IPS DF 6.9 (cell line): ENCODE measurements at places on chromosomes 13 and 19.

- DNase-seq = no peak
Observed at GRCh38 chr13:101474419-101474957, 22.0 kb downstream of the ITGBL1 start.

GRCh38 chr13:99709134-99709533 lies 207.9 kb downstream of the TM9SF2 start:
- no peak for DNase-seq

GRCh38 chr13:37752146-37752545 lies 117.4 kb downstream of the TRPC4 start:
- no peak for DNase-seq

- no peak for DNase-seq
Observed at GRCh38 chr13:66849706-66850105, 380.4 kb downstream of the PCDH9 start.

- DNase-seq = no peak
Observed at GRCh38 chr19:15479391-15480345, at the start of gene PGLYRP2. Gene PGLYRP2, minus strand, starts transcription at chr19:15479501. Its CDS starts 130 bp downstream, at chr19:15479371.

- no peak for DNase-seq
Observed at GRCh38 chr13:106291006-106291405, 244.5 kb downstream of the EFNB2 start.

GRCh38 chr13:100280681-100281080 lies 191.8 kb downstream of the PCCA start:
- DNase-seq = no peak

DNA sequence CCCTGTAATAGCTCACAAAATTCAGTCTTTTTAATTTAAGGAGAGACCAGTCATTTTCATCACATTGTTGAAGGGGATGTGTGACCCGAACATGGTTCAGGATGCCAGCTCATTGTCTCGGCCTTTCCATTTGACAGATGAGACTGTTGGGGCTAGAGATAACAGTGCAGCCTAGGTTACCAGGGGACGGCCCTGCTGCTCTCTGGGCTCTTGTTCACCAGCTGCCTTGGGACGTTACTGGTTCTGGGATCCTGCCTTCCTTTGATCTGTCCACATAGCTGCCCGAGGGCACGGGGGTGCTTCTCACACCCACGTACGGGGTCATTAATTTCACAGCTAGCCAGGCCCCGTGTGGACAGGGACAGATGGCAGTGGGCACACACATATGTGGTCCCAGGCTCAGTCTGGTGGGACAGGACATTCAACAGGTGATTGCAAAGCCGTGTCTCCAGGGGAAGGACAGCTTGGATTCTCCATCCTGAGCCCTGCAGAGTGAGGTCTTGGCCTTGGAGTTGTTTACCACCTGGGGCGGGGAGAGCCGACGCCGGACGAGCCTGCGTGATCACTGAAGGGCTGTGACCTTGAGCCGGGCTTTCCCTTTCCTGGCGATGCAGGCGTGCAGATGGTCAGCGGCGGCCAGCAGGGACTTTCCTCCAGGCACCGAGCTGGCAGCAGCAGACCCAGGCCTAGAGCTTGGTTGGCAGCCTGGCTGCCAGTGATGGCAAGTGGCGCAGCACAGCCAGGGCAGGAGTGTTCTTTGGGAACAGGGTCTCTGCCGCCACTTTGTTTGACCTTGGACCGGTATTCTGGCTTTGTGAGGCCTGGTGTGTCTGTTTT lies 26.7 kb upstream of the NPAS1 start:
- no peak for DNase-seq

GRCh38 chr13:35990196-35990595 lies 141.0 kb downstream of the DCLK1 start:
- DNase-seq = no peak

DNA sequence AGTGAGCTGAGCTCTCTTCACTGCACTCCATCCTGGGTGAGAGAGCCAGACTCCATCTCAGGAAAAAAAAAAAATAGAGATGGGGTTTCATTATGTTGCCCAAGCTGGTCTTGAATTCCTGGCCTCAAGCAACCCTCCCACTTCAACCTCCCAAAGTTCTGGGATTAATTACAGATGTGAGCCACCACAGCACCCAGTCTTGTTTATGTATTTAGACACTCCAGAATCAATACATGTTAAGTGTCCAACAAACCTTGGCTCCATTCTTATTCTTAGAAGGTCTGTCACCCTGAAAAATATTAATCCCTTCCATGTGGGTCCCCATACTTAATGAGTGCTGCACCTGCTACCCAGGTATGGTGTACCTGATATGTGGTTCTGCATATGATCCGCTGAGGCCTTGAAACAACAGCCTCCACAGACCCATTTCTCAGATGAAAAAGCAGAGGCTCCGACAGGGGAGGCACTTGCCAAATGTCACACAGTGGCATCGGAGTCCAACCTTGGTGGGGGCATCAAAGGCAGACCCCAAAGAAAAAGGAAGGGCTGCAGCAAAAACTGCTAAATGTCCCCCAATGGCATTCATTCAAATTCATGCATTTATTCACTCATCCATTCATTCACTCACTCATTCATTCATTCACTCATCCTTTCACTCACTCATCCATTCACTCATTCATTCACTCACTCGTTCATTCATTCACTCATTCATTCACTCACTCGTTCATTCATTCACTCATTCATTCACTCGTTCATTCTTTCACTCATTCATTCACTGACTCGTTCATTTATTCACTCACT lies 16.7 kb downstream of the TICAM1 start:
- DNase-seq = no peak

DNA sequence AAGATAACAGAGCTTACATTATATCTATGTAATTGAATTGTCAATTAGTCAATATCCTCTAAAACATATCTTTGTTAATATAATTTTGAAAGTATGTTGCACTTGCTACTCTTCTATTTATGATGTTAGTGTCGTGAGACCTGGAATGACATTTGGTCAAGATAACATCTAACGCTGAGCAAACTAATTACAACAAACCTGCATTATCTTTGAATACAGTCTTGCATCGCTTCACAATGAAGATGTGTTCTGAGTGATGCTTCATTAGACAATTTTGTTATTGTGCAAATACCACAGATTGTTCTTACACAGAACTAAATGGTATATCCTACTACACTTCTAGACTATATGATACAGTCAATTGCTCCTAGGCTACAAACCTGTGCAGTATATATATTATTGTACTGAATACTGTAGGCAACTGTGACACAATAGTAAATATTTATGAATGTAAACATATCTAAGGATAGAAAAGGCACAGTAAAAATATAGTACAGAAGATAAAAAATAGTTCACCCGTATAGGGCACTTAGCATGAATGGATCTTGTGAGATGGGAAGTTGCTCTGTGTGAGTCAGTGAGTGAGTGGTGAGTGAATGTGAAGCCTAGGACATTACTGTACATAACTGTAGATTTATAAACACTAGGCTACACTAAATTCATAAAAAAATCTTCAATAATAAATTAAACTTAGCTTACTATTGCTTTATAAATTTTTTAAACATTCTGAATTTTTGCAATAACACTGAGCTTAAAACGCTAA lies 1773.8 kb downstream of the PCDH9 start:
- DNase-seq = no peak

DNA sequence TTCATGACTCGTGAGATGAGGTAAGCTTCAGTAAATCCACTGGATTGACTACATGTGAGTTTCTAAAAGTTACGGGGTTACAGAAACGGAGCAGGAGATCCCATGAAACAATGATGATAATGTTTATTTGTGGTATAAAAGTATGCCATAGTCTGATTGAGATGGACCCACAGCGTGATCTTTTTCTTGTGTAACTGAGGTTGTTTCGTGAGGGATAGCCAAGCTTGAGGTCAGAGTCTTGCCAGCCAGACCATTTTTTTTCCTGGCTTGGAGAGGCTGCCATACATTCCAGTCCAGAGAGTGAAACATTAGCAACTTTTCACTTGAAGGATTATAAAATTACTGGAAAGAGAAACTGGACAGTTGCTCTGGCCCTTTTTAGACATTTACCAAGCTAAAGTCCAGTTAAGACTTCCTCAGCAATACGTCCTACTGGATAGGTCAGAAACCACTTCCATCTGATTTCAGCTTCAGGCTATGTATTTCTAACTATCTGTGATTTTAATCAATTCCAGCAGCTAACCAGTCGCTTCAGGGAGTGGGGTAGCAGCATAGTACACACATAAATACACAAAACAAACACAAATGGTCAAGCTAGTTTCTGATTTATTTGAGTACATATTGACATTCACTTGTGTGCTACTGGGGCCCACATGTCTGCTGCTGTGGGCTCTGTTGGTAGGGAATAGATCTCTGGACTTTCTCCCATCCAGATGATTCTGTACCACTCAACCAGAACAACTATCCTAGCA lies 194.6 kb downstream of the POSTN start:
- DNase-seq = no peak

DNA sequence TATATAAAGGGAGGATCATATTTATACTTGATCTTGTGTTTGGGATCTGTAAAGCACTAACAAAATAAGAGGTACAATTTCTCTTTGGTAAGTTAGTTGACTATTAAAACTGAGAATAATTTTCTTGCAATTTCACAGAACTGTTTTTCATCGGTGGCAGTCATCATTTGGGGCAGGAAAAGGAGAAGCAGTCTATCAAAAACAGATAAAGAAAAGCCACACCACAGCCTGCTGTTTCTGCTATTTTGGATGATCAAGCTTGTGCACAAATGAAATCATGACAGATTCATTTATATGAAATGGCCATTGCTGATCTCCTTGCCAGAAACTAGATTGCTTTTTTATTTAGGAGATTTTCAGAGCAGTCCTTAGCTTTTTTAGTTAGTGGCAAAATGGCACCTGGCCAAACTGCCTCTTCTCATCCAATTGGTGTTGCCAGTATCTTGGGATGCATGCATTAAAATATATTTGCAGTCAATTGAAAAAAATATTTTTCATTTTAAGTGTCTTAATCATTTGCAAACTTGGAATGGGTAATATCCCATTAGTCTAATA lies 326.0 kb downstream of the HS6ST3 start:
- DNase-seq = no peak

GRCh38 chr19:39412100-39412866 lies at the start of gene PLEKHG2:
Gene PLEKHG2, plus strand, starts transcription at chr19:39412669. Its CDS starts 1,418 bp downstream, at chr19:39414087.
- peak; percentile 95 for DNase-seq

- no peak for DNase-seq
Observed at GRCh38 chr19:2476451-2477140, 669 bp downstream of the GADD45B start.

DNA sequence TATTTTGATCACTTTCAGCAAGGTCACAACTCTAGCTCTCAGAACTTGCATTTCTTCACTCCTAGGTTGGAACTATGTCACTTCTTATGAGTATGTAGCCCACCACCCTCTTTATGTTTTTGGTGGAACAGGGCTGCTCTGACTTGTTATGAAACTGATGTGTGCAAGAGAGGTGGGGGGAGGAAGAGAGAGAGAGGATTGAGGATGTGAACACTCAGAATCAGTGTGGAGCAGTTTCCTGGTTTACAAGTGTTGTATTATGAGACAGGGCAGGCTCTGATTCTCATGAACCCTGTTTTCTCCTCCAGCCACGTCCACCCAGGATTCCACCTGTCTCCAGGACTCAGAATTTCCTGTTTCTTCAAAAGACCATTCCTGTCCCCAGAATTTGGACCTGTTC lies 16.1 kb downstream of the ZNF317 start:
- no peak for DNase-seq

GRCh38 chr13:93338906-93339305 lies 112.3 kb downstream of the GPC6 start:
- DNase-seq = no peak

- no peak for DNase-seq
Observed at GRCh38 chr19:36196249-36196648, 18.2 kb downstream of the ZNF565 start.

GRCh38 chr19:43469160-43469480 lies 3.7 kb upstream of the LYPD3 start:
- DNase-seq = no peak

GRCh38 chr13:85661675-85662074 lies 137.5 kb downstream of the SLITRK6 start:
- no peak for DNase-seq

DNA sequence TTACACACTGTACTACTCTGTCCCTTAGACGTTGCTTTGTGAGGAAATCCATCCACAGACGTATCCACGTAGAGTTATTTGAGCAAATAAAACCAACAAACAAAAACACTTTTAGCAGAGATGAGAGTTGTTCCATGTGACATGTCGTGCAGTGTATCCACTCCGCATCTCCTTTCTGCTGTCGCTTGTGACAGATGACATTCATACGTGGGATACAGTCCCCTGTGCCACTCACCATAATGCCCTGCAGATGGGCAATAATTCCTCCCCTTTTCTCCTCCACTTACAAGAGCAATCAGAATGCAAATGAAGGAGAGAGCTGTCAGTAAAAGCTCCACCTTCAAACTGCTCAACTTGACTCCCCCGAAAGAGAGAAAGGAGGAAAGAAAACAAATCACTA lies 26.0 kb downstream of the IRS2 start:
- no peak for DNase-seq
